Keratinocyte (primary cell): ENCODE measurements at places on chromosomes 5 and 9. TPM values are rescaled to one million over a fixed set of nuclear protein-coding genes. Genes with fewer than 3 reads are reported as not detected.

DNA sequence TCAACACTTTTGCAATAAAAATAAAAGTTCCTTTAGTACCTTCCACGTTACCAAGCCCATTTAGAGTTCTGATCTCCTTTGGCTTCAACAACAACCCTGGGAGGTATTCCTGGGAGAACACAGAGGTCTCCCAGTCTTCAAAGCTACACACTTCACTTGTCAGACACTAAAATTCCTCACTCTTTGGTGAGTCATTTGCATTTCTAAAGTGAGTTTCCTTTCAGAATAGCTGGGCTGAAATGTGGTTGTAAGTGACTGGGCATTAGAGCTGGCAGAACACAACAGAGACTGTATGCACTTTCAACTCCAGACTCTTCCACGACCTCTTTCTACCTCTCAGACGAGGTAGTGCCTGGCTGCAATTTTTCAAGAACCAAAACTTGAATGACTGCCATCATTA lies 11.5 kb upstream of the F2RL1 start:
- H3K4me1 ChIP-seq, result peaks cover 46% of the 10 kb centered on the region
- H3K4me3 ChIP-seq, result no peak overlapping the region
- peak overlapping the region; percentile 74 for H3K27ac ChIP-seq
- no peaks in the 10 kb centered on the region for H3K27me3 ChIP-seq
- H3K36me3 ChIP-seq, result no peaks in the 10 kb centered on the region
- no peak for DNase-seq

GRCh38 chr5:156759156-156759555 lies 90.9 kb upstream of the PPP1R2B start:
- no peak overlapping the region for H3K27ac ChIP-seq
- H3K4me1 ChIP-seq, result no peaks in the 10 kb centered on the region
- no peaks in the 10 kb centered on the region for H3K36me3 ChIP-seq
- DNase-seq, result no peak

Gene MELK
- polyA plus RNA-seq, result 14.0 to 45.3 TPM (median 29.2 TPM) in 3 replicates

Gene TMEM161B
- polyA plus RNA-seq, result 7.6 to 18.2 TPM (median 14.0 TPM) in 3 replicates

Gene OR1J2
- not detected in 3 replicates for polyA plus RNA-seq
